ENCODE measurements at places on chromosomes 3 and 15.

- DNase-seq: no peak
Observed at GRCh38 chr3:193040836-193041672, 123.4 kb upstream of the MB21D2 start.

GRCh38 chr3:142958707-142959106 is 4.8 kb downstream of the PAQR9 start:
- no peak for DNase-seq

DNA sequence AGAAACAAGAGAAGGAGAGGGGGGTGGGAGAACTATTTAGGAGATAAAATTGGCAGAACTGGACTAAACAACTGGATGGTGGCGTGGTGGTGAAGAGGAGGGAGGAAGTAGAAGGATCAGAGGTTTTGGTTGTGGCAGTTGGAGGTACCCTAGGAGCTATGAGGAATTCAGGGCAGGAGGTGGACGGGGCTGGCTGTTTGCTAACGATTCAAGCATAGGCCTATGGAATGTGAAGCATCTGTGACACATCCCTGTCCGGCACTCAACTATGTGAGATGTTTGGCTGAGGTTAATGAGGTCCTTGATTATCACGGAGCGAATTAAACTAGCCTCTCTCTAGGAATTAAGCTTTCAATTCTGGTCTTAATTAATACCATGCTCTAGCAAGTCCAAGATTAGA is 13.5 kb downstream of the TARS3 start:
- DNase-seq: no peak

DNA sequence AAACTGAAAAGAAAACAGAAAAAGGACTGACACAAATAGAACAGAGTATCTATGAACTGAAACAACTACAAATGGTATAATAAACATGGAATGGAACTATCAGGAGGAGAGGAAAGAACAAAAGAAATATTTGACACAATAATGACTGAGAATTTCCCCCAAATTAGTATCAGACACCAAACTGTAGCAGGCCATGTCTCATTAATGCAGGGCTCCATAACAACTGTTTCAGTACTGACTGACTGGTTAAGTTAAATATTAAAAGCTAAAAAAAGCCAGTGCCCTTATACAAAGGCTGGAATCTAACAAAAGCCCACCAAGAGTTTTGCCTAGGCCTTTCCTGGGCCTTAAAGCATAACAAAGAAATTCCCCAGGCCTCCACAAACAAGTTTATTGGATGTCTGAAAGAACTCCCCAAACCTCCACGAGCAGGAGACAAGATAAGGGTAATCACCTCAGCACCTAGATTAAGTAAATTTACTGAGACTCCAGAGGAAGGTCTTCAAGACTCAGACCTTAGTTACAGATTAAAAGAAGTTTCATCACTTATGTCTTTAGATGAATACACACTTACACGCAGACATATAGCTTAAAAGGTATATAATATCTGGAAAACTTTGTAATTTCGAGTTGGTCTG is 45.7 kb downstream of the KPNA1 start:
- DNase-seq: no peak

DNA sequence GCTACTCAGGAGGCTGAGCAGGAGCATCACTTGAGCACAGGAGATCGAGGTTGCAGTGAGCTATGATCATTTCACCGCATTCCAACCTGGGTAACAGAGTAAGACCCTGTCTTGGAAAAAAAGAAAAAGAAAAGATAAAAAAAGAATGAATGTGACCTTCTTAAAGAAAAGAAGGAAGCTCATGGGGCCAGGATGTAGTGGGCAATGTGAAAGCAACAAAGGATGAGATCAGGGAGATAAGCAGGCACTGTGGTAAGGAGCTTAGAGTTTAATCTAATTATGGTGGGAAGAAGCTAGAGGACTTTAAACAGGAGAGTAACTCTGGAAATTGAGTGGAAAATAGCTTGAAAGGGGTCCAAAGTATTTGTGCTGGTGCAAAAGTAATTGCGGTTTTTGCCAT is 231.6 kb upstream of the UBE2E2 start:
- DNase-seq: no peak

- no peak for DNase-seq
Observed at GRCh38 chr3:12227833-12228232, 61.0 kb upstream of the PPARG start.

DNA sequence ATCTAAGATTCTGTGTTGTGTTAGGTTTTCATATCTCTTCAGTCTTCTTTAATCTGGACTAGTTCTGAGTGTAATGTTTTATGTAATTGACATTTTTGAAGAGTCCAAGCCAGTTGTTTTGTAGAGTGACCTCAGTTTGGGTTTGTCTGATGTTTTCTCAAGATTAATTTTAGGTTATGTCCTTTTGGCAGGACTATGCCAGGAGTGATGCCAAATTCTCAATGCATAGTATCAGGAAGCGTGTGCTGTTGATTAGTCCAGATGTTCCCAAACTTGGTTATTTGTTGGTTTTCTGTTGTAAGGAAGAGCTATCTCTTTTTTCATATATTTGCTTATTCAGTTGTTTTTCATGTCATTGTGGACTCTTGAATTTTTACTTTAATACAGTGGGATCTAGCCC is 32.6 kb downstream of the NMD3 start:
- DNase-seq: no peak

DNA sequence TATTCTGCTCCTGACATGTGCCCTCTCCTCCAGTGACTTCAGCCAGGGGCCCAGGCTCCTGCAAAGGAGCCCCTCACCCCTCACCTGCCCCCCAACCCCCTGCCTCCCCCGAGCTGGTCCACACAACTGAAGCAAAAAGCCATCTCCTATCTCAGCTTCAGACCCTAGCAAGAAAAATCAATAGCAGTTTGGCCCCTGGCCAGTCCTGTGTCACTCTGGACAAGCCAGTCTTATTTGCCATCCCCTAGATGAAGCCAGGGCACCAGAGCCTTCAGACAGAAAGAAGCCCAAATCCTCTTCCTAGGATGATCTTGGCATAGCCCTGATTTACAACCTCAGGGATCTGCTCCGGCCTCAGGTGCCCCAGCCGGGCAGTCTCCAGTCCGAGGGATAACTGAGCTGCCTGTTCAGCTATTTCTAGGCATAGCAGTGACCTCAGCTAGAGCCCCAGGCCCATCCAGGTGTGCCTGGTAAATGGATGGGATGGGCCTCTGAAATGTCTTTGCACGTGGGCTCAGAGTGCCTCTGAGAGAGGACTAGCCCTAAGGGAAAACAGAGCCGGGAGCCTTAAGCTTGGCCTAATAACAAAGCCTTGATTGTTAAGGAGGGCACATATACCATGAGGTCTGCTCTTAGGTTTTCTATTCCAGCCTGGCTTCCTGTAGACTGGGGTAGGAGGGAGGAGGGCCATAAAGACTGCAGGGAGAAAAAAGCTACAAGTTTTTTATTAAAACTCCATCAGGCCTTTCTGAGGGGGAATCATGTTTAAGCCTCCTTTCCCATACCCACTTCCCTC is 242.0 kb downstream of the SHQ1 start:
- DNase-seq: no peak

GRCh38 chr3:52982839-52983238 is 63.0 kb downstream of the SFMBT1 start:
- DNase-seq: peak; percentile 16
